ENCODE measurements at places on chromosomes 7 and 10.

GRCh38 chr7:128811631-128812430 is 18.4 kb upstream of the FLNC start:
- no peak for DNase-seq

DNA sequence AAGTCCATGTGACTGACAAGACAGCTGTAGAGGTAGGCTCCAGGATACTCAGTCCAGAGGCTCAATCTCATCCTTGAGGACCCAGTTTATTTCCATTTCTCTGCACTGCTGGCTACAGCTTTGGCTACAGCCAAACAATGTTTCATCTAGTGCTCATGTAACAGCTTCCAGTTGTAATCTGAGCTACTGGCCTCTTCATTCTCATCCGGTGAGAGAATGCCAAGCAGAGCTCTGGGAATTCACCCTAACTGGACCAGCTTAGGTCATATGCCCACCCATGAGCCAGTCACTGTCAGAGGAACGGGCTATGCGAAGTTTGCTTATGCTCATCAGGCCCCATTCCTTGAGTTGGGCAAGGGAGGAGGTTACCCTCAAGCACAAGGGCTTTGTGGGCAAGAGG is 192.9 kb downstream of the EVX1 start:
- DNase-seq: no peak

DNA sequence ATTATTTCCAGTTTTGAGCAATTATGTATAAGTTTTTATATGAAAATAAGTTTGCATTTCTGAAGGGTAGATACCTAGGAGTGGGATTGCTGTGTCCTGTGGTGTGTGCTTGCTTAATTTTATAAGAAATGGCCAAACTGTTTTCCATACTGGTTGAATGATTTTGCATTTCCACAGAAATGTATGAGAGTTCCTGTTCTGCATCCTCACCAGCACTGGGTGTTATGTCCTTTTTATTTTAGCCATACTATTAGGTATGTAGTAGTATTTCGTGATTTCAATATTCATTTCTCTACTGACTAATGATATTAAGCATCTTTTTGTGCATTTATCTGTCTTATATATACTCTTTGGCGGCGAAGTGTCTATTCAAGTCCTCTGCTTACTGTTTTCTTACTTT is 22.3 kb downstream of the CAPZA2 start:
- DNase-seq: no peak

DNA sequence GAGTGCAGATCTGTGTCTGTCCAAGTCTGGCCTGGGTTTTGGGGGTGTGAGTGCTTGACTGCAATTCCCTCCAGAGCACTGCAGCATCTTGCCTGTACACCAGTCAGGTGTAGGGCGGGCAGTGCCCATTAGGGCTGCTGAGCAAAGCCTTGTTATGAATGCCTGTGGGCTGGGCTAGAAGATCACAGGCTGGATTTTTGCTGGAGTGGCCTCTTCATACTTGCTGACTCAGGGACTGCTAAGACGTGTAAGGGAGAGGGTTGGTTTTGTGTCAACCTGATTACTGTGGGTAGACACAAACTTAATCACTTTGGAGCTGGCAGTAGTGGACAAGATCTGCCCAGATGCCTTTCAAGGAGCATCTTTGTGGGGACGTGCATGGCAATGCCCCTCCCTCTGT is 29.6 kb downstream of the DMBT1 start:
- DNase-seq: no peak

DNA sequence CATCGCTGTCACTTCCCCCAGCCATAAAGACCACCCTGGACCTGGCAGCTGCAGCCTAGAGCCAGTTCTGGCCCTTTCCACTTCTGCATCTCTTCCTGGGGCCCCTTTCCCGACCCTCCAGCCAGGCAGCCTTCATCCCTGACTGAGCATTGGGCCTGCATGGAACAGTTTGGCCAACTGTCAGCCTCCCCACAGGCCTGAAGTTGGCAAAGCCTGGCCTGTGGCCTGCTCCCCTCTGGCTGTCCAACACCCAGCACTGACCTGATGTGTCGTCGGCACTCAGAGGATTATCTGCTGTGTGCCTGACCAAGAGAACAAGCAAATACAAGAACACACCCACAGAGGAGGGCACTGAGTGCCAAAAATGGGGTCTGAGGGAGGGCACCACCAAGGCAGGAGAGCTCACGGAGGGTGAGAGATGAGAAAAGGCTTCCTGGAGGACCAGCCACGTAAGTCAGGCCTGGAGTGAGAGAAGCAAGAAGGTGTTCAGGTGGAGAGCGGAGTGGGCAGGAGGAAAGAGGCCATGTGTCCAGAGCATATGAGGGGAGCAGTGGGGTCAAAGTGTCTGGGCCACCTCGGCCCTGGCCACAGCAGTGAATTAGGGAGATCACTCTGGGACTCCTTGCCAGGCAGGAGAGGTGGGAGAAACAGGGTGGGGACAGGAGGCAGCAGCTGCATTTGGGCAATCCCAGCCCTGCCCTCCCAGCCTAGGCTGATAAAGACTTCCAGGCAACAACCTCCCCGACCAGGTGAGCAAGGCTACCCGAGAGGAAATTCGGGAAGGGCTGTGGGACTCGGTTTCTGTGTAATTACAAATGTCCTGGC is 4.5 kb downstream of the GPRIN2 start:
- no peak for DNase-seq

GRCh38 chr7:148700661-148701064 is 2.0 kb downstream of the CUL1 start:
- peak; percentile 58 for DNase-seq

DNA sequence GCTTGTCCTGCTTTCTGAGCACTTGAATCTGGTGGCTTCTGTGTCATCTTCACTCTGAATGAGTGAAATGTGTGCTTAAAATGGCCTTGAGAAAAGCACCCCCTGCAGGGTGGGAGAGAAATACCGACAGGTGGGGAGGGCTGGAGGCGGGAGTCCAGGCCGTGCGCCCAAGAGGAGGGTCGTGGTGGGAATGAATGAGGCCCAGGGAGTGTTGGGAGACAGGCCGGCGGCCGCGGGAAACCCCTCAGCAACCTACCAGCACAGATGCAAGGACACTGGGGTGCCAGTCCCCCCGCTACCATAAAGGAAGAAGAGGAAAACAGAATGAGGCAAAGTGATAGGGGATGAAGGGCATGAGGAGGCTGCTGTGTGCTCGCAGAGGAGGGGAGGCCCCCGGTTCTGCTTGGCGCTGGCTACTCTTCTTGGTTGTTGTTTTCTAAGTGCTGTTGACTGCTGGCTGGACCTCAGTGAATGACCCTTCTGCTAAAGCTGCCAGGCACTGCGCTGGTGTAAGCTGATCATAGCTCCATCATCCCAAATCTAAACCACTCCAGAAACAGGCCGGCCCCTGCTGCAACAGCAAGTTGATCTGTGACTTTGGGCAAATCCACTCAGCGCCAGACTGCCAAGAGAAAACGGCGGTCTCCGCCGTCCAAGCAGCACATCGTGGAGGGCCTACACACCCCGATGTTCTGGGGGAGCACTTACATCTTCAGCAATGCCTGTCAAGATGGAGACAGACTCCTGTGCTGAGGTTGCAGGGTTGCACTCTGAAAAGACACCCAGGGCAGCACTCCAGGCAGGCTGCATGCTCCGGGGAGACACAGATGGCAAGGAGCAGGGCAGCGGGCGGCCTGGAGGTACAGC is 378.5 kb downstream of the DNAJB6 start:
- DNase-seq: no peak

GRCh38 chr10:15817409-15818046 is 42.8 kb downstream of the MINDY3 start:
- DNase-seq: no peak

DNA sequence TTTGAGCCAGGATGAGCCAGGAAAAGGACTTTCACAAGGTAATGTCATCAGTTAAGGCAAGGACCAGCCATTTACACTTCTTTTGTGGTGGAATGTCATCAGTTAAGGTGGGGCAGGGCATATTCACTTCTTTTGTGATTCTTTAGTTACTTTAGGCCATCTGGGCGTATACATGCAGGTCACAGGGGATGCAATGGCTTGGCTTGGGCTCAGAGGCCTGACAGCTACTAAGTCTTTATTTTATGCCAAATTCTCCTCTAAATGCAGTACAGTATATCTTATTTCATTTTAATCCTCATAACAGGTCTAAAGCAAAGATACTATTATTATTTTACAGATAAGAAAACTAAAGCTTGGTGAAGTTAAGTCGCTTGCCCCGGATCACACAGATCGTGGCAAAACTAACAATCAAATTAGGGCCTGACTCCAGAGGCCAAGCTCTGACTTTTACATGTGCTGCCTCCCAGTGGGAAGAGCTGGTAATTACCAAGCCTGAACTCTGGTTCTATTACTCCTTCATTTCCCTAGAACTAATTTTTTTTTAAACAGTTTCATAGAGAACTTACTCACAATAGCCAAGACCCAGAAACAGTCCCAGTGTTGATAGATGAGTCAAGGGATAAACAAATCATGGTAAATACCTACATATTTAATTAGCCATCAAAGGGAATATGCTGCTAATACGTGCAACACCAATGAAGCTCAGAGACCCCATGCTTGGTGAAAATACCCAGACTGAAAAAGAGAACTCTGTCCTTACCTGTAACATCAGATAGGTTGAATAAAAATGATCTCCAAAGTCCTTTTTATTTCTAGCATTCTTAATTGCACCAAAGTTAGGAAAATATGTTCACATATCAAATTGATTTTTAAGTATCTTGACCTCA is 35.4 kb downstream of the C7orf25 start:
- no peak for DNase-seq

DNA sequence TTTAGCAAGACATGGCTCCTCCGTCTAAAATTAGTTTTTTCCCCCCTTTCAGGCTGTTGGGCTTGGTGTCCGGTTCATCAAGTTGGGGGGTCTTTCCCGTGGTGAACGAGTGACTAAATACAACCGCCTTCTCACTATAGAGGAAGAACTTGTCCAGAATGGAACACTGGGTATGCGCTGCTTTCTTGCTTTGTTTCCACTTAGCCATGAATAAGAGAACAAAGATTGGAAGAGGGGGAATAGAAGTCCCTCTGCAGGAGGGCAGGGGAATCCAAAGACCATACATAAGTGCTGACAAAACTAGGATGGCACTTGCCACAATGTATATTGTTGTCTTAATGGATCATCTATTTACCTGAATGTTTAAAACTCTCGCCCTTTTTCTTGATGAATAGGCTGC is 30.5 kb downstream of the ENO4 start:
- DNase-seq: no peak

DNA sequence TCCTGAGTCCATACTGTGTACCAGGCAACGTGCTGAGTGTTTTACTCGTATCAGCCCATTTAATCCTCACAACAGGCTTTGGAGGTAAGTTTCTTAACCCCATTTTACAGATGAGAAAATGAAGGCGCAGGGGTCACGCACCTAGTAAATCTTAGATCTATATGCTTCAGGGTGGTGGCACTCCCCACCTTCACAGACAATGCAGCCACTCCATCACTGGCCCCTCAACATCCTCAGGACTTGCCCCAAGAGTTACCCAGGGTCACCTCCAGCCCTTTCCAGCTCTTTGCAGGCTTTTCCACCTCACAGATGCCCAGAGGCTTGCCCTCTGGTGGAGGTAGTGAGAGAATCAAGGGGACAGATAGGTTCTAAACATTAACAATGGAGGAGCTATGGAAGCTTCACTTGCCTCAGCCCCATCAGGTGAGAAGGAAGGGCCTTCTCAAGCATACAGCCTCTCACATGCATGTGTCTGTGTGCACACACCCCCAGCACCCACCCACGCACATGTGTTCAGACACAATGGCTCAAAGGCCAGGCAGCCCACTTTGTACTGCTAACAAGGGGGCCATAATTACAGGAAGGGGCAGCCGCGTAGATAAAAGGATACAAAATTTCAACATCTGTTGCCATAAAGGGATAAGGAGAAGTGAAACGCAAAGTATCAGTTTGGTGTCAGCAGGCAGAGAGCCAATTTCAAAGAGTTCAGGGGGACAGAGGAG is 29.1 kb downstream of the DPCD start:
- peak; percentile 11 for DNase-seq

DNA sequence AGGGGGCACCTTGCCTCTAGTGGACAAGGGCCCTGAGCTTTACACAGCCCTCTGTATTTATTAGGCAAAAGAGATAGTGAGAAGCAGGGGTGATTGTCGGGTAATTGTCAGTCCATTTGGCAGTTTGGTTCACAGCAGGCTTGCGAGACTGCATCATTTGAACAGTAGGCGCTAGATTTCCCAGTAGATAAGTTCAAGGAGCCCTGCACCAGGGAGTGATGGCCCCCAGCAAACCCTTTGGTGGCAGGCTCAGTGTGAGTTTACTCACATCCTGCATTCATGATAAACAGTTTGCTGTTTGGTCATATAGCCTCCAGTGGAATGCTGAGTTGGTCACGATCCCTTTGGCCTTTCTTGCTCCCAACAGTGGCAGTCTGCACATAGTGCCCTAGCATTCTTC is 59.4 kb downstream of the MARCHF5 start:
- no peak for DNase-seq

DNA sequence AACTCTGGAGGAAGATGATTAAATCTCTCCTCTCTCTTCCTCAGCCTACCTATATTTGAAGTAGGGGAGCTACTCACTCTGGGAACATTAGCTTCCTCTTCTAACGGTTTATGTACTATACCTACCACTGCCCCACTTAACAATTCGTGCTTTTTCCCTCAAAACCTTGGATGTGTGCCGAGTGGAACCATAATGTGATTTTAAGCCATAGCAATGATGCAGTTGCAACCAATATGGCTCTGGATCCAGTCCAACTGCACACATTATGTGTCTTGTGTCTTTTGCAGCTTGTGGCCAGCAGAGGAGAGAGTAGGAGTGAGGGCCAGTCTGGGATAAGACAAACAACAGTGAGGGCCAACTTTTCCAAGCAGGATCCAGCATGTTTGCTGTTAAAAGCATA is 170.7 kb downstream of the GATA3 start:
- no peak for DNase-seq

- DNase-seq: peak; percentile 56
Observed at GRCh38 chr7:152462995-152463708, 27.3 kb upstream of the KMT2C start.

DNA sequence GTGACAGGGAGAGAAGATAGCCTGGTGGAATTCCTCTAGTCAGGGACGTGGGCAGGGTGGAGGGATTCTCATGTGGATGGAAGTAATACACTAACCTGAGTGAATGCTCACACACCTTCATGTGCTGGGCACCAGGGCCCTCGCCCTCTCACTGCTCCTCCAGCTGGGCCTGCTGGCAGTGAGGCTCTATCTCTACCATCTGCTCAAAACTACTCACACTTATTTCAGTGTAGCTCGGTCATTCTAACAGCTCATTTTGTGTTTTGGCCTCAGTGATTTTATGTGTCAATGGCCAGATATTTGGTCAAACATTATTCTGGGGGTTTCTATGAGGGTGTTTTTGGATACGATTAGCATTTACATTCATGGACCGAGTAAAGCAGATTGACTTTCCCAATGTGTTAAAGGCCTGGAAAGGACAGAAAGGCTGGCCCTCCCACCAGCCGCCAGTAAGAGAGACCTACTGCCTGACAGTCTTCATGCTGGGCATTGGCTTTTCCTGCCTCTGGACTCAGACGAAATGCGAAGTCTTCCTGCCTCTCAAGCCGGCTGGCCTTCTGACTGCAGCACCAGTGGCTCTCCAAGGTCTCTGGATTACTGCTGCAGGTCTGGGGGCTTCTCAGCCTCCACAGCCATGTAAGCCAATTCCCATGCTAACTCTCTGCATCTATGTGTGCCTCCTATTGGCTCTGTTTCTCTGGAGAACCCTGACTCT is 335.4 kb downstream of the CXCL12 start:
- no peak for DNase-seq
